ENCODE measurements at places on chromosomes 1 and 21. TPM values are rescaled to one million over a fixed set of nuclear protein-coding genes. Genes with fewer than 3 reads are reported as not detected.

- DNase-seq: no peak
Observed at GRCh38 chr1:55272994-55273393, 57.8 kb upstream of the USP24 start.

DNA sequence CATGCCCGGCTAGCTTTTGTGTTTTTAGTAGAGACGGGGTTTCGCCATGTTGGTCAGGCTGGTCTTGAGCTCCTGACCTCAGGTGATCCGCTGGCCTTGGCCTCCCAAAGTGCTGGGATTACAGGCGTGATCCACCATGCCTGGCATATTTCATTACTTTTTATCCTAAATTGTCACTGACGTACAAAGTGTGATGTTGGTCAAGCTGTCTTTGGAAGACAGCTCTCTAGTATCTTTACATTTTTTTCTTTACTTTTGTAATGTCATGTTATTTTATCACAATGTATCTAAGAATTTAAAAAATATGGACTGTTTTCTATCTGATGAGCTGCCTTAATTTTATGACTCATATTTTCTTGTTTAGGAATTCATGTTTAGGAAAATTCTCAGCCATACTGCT, 72.2 kb downstream of the SPATA17 start:
- DNase-seq: no peak

DNA sequence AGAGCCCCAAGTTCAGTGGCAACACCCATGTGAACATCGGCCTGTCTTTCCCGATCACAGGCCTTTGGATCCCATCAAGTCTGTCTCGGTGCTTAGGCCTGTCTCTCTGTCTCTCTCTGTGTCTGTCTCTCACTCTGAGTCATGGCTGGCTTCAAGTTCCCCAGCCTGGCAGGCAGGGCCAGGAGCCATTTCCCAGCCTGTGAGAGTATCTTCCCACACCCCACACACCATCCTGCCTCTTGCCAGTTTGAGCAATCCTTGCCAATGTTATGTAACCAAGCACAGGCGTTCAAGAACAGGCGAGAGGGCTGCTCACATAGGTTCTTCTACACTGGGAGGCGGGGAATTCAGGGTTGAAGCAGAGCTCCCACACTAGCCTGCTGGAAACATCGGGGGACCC, 70.0 kb upstream of the TMEM51 start:
- no peak for DNase-seq

- DNase-seq: no peak
Observed at GRCh38 chr1:230791986-230792564, 44.9 kb downstream of the CAPN9 start.

GRCh38 chr21:23955135-23955843, 1652.0 kb downstream of the MRPL39 start:
- no peak for DNase-seq

DNA sequence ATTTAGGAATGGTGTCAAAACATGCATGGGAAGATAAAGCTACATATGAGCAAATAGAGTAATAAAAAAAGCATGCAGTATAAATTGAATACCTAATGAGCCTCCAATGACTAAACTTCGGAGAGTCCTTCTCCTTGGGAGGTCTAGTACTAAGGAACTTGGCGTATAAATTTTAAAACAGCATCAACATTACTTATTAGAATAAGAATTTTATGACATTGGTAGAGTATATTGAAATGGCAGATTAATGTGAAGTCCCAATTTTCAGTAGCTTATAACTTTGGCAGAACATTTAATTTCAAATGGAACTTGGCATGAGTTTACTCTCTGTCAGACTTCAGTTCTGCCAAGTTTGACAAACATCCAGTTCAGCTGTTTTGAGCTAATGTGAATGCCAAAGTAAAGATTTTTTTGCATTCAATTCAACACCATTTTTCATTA, 104.7 kb upstream of the RGS18 start:
- DNase-seq: no peak

DCDC2B gene
- 0.33 TPM for total RNA-seq

PCBP3 gene
- total RNA-seq: 13.8 TPM

OR14K1 gene
- total RNA-seq: 1.0 TPM

ZNF692 gene
- 11.5 TPM for total RNA-seq

RAD54L gene
- not detected for total RNA-seq
